ENCODE measurements at places on chromosomes 3 and 15. TPM values are rescaled to one million over a fixed set of nuclear protein-coding genes. Genes with fewer than 3 reads are reported as not detected.
A peak's percentile ranks its signal among the peaks of the same experiment; 100 is the strongest.

GRCh38 chr3:108513961-108514360 lies 3.6 kb upstream of the MYH15 start:
- peak; percentile 37 for DNase-seq

DNA sequence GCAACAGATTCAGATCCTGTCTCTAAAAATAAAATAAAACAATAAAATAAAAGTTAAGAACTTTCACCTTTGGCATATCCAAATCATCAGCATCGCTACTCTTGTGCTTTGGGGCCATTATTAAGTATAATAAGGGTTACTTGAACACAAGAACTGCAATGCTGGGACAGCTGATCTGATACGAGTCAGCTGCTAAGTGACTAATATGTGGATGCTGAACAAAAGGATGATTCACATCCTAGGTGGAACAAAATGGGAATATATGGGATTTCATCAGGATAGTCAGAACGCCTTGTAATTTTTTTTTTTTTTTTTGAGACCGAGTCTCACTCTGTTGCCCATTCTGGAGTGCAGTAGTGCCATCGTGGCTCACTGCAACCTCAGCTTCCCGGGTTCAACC lies 29.7 kb downstream of the BUB1B start:
- peak; percentile 67 for DNase-seq

DNA sequence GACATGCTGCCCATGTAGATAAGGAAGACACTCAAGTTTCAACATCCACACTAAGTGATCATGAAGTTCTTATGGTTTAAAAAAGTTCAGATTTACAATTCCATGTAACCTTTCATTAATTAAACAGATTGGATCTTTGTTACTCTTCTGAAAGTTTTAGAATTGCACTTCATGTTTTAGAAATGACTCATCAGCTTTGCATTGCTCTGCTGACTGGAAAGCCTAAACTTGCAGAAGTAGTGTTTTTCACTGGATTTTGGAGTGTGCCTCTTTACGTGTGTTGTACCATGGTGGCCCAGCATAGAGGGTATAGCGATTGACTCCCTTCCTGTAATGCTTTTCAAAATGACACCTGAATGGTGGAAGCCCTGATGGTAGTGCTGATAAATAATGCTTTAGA lies 157.9 kb downstream of the BBX start:
- no peak for DNase-seq

DNA sequence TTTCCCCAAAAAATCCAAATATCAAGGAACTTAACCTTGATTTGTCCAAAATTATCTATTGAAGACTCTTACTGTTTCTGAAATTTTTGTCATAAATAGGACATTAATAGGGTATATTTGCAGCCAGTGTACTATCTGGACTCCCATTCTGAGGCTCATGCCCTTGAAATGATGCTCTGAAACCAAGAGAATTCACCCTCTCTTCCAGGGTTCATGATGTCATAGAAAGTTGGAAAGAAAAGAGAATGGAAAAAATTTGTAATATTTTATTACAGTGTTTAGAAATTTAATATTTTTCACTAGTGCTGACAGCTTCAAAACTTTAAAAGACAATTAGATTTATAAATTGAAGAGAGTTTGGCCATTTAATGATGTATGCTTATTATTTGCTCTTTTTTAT lies 712.5 kb downstream of the MCTP2 start:
- DNase-seq, result no peak

DNA sequence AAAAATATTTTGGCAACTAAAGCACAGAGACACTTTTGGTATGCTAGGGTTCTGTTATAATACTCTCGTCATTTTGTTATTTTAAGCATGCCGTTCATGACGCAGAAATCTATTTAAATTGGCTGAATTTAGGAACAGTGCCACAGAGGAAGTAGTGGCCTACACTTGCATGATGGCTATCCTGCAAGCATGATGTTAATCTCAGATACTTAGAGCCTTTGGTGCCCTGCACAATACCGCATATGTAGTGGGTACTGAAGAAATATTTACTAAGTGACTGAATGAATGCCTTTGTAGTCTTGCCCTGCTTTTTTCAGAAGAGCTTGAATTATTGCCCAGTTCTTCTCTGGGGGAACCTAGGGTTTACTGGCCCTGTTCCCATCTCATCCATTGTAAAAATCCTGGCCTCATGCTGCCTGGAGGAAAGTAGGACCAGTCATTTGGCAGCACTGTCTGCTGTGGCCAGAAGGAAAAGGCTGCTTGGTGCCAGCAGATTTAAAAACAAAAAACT lies 79.0 kb downstream of the SERPINI1 start:
- DNase-seq, result no peak

GABRB3 gene
- polyA plus RNA-seq, result not detected

GAP43 gene
- polyA plus RNA-seq, result not detected

Measured in mammary epithelial cell (primary cell).